ENCODE measurements at places on chromosomes 12 and 14.
A peak's percentile ranks its signal among the peaks of the same experiment; 100 is the strongest.

GRCh38 chr14:105313381-105314286 is 914 bp upstream of the PACS2 start:
- DNase-seq: no peak

GRCh38 chr12:54439521-54440255 is 20.6 kb upstream of the ITGA5 start:
- peak; percentile 80 for DNase-seq

DNA sequence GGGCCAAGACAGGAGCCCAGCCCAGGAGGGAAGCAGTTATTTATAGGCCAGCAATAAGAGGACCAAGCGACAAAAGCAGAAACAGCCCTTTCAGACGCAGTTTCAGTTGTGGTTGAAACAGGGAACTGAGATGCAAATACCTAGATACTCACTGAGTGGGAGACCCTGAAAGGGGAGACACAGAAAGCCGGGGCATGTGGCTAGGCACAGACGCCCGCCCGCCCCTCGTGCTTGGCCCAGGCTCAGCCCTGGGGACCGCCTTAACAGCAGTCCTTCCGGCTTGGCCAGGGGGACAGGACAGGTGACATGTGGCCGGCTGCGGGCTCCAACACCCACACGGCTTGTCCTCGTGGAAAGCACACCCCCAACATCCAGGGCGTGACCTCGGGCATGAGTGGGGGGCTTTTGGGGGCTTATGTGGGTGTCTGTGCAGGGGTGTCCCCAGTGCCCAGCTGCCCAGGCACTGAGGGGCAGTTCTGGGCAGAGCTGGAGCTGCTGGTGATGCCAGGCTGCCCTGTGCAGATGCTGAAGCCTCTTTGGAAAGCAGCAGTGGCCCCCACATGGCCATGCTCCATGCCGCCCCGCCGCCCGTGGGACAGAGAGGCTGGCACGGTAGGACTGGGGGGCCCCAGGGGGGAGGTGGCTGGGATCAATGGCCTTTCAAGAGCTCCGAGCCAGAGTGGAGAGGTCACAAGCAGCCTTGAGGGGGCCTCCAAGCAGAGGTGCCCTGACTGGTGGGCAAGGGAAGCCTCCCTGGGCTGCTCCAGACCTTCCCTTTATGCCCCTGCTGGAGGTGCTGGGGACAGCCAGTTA is 2.1 kb downstream of the PLD4 start:
- DNase-seq: no peak

DNA sequence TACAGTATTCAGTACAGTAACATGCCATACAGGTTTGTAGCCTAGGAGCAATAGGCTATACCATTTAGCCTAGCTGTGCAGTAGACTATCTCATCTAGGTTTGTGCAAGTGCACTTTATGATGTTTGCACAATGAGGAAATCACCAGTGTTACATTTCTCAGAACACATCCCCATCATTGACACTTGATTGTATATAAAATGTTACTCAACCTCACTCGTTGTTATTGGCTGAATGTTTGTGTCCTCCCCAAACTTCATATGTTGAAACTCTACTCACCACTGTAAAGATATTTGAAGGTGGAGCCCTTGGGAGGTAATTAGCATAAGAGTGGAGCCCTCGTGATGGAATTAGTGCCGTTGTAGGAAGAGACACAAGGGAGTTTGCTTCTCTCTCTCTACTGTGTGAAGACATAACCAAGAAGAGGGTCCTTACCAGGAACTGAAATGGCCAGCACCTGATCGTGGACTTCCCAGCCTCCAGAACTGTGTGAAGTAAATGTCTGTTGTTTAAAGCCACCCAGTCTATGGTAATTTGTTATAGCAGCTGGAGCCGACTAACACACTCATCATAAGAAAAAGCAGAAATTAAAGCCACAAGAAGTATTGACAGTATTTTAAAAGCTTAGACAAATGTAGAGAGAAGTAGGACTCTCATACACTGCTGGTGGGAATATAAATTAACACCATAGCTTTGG is 3.2 kb upstream of the MED13L start:
- no peak for DNase-seq

GRCh38 chr14:65414961-65415589 is 2.5 kb downstream of the FUT8 start:
- DNase-seq: no peak

DNA sequence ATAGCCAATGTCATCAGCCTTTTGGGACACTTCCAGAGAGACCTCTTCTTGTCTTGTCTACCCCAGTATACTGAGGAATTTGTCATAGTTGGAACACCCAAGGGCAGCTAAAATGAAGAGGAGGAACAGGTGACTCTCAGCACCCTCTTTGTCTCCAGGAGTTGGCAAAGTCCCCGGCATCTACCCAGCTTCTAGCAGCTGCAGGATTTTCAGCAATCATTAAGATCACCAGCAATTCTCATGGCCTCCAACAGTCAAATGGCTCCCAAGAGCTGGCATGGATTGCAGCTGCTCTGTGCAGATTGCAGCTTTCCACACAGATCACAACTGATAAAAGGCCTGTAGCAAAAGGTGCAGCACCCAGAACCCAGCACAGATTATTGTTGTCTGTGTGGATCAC is 32.9 kb downstream of the RERGL start:
- DNase-seq: no peak

- no peak for DNase-seq
These were observed 17.7 kb upstream of the CD27 start for GRCh38 chr12:6426882-6427671.

DNA sequence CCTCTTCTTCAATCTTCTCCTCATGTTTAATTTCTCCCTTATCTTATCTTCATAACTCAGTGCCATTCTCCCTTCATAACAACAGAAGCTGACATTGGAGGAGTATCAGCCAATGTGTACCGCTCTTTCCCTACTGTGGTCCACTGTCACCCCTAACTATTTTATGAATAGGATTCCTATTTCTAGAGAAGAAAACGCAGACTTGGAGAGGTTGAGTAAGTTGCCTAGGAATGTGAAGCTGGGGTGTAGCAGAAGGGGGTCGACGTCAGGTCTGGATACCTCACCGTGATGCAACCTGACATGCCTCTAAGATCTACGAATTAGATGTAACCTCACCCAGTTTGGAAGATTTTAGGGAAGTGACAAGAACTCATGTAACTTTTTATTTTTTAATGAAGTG is 17.1 kb downstream of the LMO3 start:
- DNase-seq: no peak

DNA sequence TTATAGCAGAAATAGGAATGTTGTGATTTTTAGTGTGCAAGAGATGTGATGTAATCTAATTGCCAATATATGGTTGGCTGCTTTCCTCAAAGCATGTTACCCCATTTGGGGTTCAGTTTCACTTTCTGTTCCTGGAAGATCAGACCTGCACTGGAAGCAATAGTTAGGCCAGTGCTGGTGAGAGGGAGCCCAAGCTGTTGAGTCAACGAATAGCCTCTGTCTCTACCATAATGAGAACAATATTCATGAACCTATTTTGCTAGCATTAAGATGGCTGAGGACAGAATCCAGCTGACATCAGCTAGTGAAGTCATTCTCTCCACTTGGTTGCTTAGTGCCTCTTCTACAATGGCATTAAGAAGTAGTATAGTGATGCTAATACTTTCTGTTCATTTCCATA is 379.9 kb upstream of the DCN start:
- no peak for DNase-seq

- DNase-seq: no peak
These were observed 141.5 kb upstream of the RFLNA start for GRCh38 chr12:124153392-124153791.

GRCh38 chr12:96236221-96236822 is 42.1 kb downstream of the ELK3 start:
- no peak for DNase-seq

DNA sequence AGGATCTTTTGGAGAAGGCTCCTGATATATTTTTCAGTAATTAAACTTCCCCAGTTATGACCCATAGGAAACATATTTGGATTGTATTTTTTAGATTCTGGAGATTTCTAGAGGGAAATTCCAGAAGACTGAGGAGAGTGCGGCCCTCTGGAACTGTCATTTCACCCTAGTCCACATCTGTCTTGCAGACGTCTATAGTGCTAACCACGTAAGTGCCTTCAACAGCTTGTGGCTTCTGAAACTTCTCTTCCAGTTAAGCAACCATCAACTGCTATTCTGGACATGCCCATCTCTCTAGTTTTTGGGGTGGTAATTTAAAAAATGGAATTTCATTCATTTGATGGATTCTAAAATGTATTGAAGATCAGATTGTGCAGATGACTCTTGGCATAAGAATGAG is 1098.8 kb downstream of the TMEM121 start:
- no peak for DNase-seq

All from HAP-1 (cell line).